Iris pigment epithelial cell (primary cell): ENCODE measurements at places on chromosomes 12 and 14.

- DNase-seq = no peak
Observed at GRCh38 chr14:55951341-55952206, 166.6 kb upstream of the PELI2 start.

DNA sequence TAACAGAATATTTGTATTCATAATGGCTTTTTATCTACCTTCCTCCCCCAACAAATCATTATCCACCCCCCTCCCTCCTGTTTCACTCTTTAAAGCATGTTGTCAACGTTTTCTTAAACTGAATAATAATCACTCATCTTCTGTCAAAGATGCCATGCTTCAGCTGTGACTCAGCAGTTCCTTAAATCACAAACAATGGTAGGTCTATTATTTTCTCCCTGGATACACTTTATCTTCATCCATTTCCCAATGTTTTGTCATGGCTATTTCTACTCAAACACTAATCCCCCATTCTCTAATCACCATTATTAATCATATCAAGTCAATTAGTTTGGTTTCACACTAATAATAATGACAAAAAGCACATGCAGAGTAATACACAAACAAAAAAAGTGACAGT, 6.5 kb downstream of the CLEC12B start:
- DNase-seq = peak; percentile 36

GRCh38 chr12:7188562-7189397, 706 bp upstream of the PEX5 start:
- peak; percentile 66 for DNase-seq

- no peak for DNase-seq
Observed at GRCh38 chr12:6235906-6236640, 35.9 kb downstream of the CD9 start.

- DNase-seq = no peak
Observed at GRCh38 chr12:127399451-127399850, 867.5 kb upstream of the TMEM132C start.

GRCh38 chr12:89501793-89502192, 22.8 kb downstream of the GALNT4 start:
- DNase-seq = no peak

- DNase-seq = no peak
Observed at GRCh38 chr12:337039-337438, 52.1 kb downstream of the KDM5A start.

- DNase-seq = no peak
Observed at GRCh38 chr12:23742574-23742973, 206.9 kb downstream of the SOX5 start.

DNA sequence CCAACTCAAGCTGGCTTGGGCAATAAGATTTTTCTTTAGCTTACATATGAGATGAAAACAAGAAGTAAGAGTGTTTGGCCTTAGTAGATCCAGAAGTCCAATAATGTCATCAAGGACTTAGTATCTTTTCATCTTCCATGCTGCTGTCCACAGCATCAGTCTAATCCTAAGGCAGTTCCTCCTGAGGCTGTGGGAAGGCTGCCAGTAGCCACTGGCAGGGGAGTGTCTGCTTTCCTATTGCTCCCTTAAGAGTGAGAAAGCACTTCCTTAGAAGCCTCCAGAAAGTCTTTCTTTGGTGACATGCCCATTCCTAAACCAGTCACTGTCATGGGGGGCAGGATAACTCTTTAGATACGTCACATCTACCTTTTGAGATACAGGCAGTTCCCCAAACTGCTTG, 317.7 kb downstream of the BMP4 start:
- DNase-seq = peak; percentile 19

DNA sequence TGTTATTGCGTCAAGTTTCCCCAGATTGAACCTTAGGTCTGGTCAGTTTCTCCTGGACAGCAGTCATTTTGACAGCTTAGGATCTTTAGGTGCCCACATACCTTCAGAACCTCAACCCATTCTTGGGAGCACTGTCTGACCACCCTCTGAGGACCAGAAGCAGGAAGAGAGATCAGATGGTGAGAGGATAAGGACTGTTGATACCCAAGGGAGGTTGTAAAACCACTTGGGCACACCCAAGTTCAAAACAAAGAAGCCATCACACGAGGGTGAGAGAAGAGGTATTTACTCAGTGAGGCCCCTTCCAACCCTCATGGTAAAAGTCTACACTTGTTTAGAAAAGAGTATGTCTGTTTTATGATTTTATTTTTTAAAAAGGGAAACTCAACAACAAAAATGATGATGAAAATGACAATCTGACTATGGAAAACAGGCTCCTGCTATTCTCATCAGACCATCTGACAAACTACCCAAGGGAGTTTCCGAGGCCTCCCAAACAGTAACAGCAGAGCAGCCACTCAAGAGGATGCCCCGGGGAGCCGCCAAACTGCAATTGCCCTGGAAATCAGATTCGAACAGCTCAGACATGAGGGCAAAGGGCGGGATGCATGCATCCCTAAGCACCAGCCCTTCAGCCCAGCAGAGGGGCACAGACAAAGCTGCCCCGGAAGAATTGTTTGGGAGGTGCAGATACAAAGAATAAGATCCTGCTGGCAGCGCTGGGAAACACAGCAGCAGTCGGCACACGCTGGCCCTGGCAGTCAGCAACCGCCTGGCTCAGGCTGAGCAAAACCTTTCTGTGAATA, 162.6 kb upstream of the PLEKHG7 start:
- no peak for DNase-seq

DNA sequence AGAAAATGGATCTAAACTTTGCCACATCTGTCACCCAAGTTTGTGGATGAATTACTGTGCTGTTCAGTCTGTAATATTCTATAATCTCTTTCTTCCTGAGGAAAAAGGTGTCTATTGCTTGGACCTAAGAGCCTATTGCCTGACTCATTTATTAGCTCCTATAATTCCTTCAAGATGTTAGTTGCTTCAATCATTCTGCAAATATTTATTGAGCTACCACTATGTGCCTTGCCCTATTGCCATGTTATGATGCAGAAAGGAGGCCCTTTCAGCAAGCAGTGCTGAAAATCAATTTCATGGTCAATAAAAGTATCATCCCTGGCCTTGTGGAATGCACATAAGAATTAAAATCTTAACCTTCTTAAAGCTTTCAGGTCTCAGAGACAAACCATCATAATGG, 113.6 kb downstream of the CCER1 start:
- no peak for DNase-seq

GRCh38 chr12:31321186-31321896, 4.6 kb downstream of the SINHCAF start:
- no peak for DNase-seq

DNA sequence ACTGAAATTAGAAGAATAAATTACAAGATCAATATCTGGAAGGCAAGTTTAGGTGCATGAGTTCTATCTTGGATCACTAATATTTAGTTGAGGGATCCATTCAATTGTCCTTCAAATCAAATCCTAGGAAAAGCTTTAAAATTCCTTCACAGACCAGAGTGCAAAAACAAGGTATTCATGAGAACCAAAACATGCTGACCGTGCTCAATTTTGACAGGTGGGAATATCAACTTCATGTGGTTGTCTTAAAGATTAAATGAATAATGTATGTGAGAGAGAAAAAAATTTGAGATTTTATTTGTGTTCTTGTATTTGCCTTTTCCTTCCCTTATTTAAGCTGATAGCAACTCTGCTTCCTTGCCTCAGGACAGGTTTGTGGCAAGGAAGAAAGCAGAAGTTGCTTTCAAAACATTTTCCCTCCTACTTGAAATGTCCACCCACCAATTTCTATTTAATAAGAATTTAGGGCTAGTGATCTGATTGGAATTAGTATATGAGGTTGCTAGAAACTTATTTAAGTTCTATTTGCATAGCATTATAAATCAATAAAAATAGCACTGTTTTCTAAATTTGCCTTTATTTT, 4.9 kb upstream of the PPP1R12A start:
- DNase-seq = no peak

DNA sequence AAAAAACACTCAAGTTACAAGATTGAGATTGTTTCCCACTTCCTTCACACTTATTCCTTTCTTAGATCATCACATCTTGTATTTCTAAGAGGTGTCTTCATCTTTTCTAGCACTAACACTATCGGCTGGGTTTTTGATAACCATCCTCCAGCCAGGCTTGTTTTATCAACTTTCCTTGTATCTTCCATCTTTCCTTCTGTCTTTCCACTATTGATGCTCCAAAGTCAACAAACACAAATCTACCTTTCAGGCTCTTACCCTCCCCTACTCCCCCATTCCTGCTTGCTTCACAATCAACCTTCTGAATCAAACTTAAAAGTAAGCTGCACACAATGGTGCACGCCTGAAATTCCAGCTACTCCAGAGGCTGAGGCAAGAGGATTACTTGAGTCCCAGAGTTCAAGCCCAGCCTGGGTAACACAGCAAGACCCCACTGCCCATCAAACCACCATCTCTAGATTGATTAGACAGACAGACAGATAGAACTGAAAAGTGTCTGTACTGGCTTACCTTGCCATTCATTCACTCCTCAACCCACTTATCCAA, 12.9 kb downstream of the MED13L start:
- no peak for DNase-seq

- DNase-seq = no peak
Observed at GRCh38 chr14:84891404-84891803, 638.5 kb upstream of the FLRT2 start.

DNA sequence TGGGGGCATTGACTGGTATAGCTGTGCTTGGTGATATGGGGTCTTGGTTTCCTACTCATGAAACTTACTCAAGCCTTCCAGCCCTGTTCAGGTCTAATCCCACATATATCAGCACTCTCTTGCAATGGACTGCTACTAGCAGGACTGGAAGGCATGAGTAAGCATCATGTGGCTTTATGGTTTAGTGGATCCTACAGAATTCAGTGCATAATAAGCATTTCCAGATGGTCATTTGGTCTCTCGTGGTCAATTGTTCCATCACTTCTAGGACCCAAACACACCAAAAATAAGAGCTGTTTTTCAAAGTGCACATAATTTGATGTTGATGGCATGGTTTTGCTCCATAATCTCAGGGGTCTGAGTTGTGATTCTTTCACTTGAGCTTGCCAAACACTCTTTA, 114.4 kb downstream of the LMNTD1 start:
- DNase-seq = peak; percentile 70

- peak; percentile 56 for DNase-seq
Observed at GRCh38 chr12:8860165-8860961, 37.9 kb downstream of the A2ML1 start.

DNA sequence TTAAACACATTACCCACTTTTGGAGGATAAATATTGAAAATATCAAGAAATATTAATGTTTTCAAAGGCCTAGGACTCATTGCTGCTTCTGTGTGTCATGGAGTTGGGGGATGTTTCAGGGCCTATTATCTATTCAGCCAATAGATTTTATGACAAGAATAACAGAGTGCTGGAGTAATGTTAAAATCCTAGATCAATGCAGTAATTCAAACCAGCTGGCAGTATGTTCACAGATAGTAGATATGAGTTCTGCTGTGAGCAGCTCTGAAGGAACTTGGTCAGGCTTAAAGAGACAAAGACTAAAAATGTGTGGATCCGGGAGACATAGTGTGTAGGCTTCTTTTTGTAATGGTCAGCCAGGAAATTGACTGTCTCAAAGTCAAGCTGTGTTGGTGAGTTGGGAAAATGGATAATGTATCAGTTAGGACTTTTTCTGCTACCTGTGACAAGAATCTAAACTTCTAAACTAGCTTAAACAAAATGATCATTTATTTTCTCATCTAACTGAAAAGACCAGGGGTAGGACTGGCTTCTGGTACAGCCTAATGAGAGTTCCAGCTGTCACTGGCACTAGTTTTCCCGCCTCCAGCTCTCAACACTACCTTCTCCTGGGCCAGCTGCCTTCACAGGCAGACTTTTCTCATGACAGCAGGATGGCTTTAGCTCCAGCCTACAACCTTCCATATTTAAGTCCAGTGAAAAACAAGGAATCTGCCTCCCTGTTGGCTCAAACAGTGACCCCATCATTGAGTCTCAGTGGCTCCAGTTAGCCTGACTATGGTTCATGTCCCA, 16.3 kb upstream of the POLR3B start:
- DNase-seq = no peak

- peak; percentile 79 for DNase-seq
Observed at GRCh38 chr12:124428136-124428791, 133.4 kb downstream of the RFLNA start.

- DNase-seq = peak; percentile 5
Observed at GRCh38 chr14:48693793-48694192, 892.4 kb downstream of the RPS29 start.

GRCh38 chr12:65799331-65799730, 25.0 kb upstream of the HMGA2 start:
- no peak for DNase-seq

GRCh38 chr14:25006961-25007795, 42.8 kb downstream of the STXBP6 start:
- peak; percentile 94 for DNase-seq

DNA sequence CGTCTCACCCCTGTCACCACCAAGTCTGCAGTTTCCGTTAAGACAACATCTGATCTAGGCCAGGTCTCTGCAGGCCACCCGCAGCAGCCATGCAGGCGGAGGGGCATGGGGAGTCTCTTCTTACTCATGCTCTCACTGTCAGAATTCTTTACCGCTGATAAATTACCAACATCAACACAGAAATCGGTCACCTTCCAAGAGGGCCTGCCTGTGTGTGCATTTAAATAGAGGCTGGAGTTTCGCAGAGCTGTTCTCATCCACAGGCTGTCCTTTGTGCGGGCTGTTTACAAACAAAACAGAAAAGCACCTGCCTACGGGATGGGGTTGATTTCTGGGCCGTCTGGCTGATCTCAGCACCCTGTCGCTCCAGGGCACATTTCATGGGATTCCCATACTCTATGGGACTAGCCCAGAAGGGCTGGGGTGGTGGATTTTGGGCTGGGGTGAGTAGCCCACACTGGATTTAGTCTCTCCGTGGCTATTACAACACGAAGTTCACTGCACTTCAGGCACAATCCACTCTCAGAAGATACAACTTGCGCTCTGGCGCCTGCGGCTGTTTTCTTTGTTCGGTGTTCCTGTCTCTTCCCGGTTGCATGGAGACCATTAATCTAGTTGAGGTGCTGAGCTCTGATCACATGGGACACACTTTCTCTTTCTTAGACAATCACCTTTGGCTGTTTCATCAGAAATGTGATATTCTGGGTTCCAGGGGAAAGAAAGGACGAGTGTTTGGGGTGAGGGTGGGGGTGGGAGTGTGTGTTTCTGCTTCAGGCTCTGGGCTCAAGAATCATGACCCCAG, 331.1 kb downstream of the GLT1D1 start:
- DNase-seq = no peak
